ENCODE measurements at places on chromosomes 11 and 22. TPM values are rescaled to one million over a fixed set of nuclear protein-coding genes. Genes with fewer than 3 reads are reported as not detected.

GRCh38 chr11:44840521-44841251, 110.0 kb downstream of the TP53I11 start:
- DNase-seq: no peak

- DNase-seq: no peak
Measured at GRCh38 chr11:33379947-33380346, 122.8 kb downstream of the HIPK3 start.

DNA sequence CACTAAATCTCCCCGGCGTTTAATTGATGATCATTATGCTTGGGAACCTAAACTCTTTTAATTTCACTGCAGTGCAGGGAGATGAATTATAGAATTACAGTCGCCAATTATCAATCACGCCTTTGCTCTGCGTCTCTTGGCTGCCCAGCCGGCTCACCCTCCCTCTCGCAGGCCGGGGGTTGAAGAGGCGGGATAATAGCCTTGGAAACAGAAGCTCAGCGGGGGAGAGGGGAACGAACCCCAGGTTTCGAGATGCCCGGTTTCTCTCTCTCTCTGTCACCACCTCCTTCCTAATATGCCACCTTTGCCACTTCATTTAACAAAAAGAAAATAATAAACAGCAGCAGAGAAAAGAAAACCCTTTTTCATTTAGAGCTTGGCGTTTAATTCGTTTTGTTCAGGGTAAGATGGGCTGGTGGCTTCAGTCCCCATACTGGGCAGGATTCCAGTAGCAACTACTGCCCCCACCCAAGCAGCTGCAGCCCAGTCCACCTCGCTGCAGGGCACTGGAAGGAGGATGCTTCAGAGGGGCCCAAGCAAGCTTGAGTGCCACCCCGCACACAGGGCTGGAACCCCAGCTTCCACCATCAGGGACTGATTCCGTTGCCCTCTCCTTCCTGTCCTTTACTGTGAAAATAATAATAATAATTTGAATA, 271.7 kb downstream of the BUD13 start:
- no peak for DNase-seq

GRCh38 chr11:116813781-116814471, 9.2 kb downstream of the APOA4 start:
- DNase-seq: no peak

DNA sequence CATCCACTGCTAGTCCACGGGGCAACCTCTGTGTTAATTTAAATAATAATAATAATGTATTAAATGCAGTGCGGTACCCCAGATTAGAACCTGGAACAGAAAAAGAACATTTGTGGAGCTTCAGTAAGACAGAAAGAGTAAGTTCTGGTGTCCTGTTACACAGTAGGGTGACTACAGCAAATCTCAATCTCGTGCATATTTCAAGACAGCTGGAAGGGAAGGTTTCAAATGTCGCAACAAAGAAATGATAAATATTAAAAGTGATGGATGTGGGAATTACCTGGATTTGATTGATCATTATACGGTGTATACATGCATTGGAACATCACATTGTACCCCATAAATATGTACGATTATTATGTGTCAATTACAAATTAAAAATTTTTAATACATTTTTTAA, 1.7 kb upstream of the RAC2 start:
- DNase-seq: no peak

The POLR3H gene
- 30.5 TPM for total RNA-seq
